Subcutaneous preadipocyte (primary cell): ENCODE measurements at places on chromosomes 16 and 17. TPM values are rescaled to one million over a fixed set of nuclear protein-coding genes. Genes with fewer than 3 reads are reported as not detected.

The SCARF1 gene
- total RNA-seq, result 0.20 TPM in 1 of 2 replicates, not detected in the other

The WNT3 gene
- total RNA-seq, result 0.37 and 0.39 TPM in 2 replicates

The SMIM36 gene
- total RNA-seq, result not detected in 2 replicates

The AP2B1 gene
- total RNA-seq, result 74.6 and 97.2 TPM in 2 replicates

The PRSS22 gene
- not detected in 2 replicates for total RNA-seq

The RPL38 gene
- 1,349 and 2,168 TPM in 2 replicates for total RNA-seq

The CMTM3 gene
- total RNA-seq, result 15.8 and 17.4 TPM in 2 replicates

The LPCAT2 gene
- 5.1 and 6.6 TPM in 2 replicates for total RNA-seq

The C16orf95 gene
- total RNA-seq, result 4.9 and 7.0 TPM in 2 replicates

The FOXN1 gene
- not detected in 2 replicates for total RNA-seq

The DVL2 gene
- total RNA-seq, result 63.9 and 93.2 TPM in 2 replicates

The CA5A gene
- total RNA-seq, result not detected in 2 replicates

The GLTPD2 gene
- 0.37 TPM in 1 of 2 replicates, not detected in the other for total RNA-seq

The CALB2 gene
- total RNA-seq, result not detected in 2 replicates

The CCL14 gene
- total RNA-seq, result not detected in 2 replicates

The AURKB gene
- total RNA-seq, result 24.6 and 32.6 TPM in 2 replicates

The CNTNAP4 gene
- total RNA-seq, result under 0.01 TPM in 2 replicates

The FZD2 gene
- 2.9 and 3.7 TPM in 2 replicates for total RNA-seq

The TMC7 gene
- 0.73 and 2.2 TPM in 2 replicates for total RNA-seq

The CACNG1 gene
- total RNA-seq, result not detected in 2 replicates

The PNPO gene
- total RNA-seq, result 28.7 and 42.4 TPM in 2 replicates

The CD300C gene
- total RNA-seq, result not detected in 2 replicates

The CSH2 gene
- total RNA-seq, result not detected in 2 replicates

The ARHGAP44 gene
- total RNA-seq, result 2.0 and 2.9 TPM in 2 replicates

The C17orf50 gene
- total RNA-seq, result not detected in 2 replicates

The PRAC1 gene
- total RNA-seq, result not detected in 2 replicates

The PGAP3 gene
- total RNA-seq, result 5.9 and 9.9 TPM in 2 replicates

The ENO3 gene
- 1.1 and 1.6 TPM in 2 replicates for total RNA-seq

The P3H4 gene
- total RNA-seq, result 38.6 and 42.0 TPM in 2 replicates

The KIF18B gene
- 5.9 and 13.5 TPM in 2 replicates for total RNA-seq

The MRPL28 gene
- total RNA-seq, result 57.7 and 71.9 TPM in 2 replicates

The KRT9 gene
- not detected in 2 replicates for total RNA-seq

The TBL3 gene
- total RNA-seq, result 49.2 and 51.6 TPM in 2 replicates

The SGCA gene
- not detected in 2 replicates for total RNA-seq

The EPX gene
- total RNA-seq, result not detected in 2 replicates

The HSF4 gene
- total RNA-seq, result 2.7 and 6.2 TPM in 2 replicates

The CAPN15 gene
- 45.2 and 67.6 TPM in 2 replicates for total RNA-seq

The ZG16B gene
- total RNA-seq, result 0.37 TPM in 1 of 2 replicates, not detected in the other

The PYY gene
- 0.37 TPM in 1 of 2 replicates, not detected in the other for total RNA-seq

The LDHD gene
- 0.39 and 1.1 TPM in 2 replicates for total RNA-seq

The TBX4 gene
- under 0.01 TPM in 2 replicates for total RNA-seq

The TTLL6 gene
- not detected in 2 replicates for total RNA-seq

The SERPINF2 gene
- total RNA-seq, result under 0.01 TPM in 1 of 2 replicates, not detected in the other

The UBALD1 gene
- 7.0 and 11.3 TPM in 2 replicates for total RNA-seq

The TSR3 gene
- total RNA-seq, result 48.9 and 52.9 TPM in 2 replicates

The CNTROB gene
- 21.7 and 28.5 TPM in 2 replicates for total RNA-seq

The CX3CL1 gene
- not detected in 2 replicates for total RNA-seq

The RABEP2 gene
- total RNA-seq, result 17.3 and 20.5 TPM in 2 replicates

The ZSCAN10 gene
- not detected in 2 replicates for total RNA-seq

The HSD11B2 gene
- 0.59 TPM in 1 of 2 replicates, not detected in the other for total RNA-seq

The PIK3R5 gene
- total RNA-seq, result not detected in 2 replicates

The ASGR1 gene
- under 0.01 and 0.39 TPM in 2 replicates for total RNA-seq
